ENCODE measurements at places on chromosomes 12 and 14. TPM values are rescaled to one million over a fixed set of nuclear protein-coding genes. Genes with fewer than 3 reads are reported as not detected.

DNA sequence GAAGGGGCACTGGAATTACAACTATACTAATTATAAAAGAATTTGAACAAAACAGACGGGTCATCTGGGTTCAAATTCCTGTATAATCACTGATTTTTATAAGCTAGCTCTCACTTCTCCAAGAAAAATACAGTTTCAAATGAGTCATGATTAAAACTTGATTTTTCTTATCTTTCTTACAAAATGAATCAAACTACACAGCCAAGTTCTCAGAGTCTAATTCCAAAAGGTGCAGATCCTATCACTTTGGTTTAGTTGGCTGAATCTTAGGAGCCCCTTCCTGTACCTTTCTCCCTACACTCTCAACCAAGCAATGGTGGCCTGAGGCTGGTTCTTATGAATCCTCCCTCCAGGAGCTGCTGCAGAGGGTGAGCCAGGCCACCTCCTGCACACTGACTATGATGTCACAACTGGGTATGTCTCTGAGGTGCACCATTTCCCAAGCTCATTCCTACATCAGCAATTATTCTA, 43.8 kb upstream of the BMP4 start:
- no peaks in the 10 kb centered on the region for H3K27me3 ChIP-seq
- no peak for DNase-seq
- no peaks in the 10 kb centered on the region for H3K36me3 ChIP-seq
- H3K4me1 ChIP-seq = no peaks in the 10 kb centered on the region

- no peak overlapping the region for H3K4me3 ChIP-seq
- peaks cover 6% of the 10 kb centered on the region for H3K36me3 ChIP-seq
- peaks cover 46% of the 10 kb centered on the region for H3K4me1 ChIP-seq
Observed at GRCh38 chr14:89205137-89205740, 211.8 kb downstream of the FOXN3 start.

GRCh38 chr14:52863334-52863700, 71.9 kb upstream of the GNPNAT1 start:
- no peaks in the 10 kb centered on the region for H3K27me3 ChIP-seq
- H3K27ac ChIP-seq = no peak overlapping the region
- no peak overlapping the region for H3K4me3 ChIP-seq
- no peaks in the 10 kb centered on the region for H3K4me1 ChIP-seq

- H3K27me3 ChIP-seq = peaks cover 3% of the 10 kb centered on the region
- no peaks in the 10 kb centered on the region for H3K36me3 ChIP-seq
- DNase-seq = no peak
- H3K4me3 ChIP-seq = no peak overlapping the region
- no peak overlapping the region for H3K27ac ChIP-seq
Observed at GRCh38 chr12:93461503-93461902, 5.8 kb upstream of the MRPL42 start.

GRCh38 chr12:129298921-129299320, 445.6 kb downstream of the GLT1D1 start:
- no peaks in the 10 kb centered on the region for H3K4me1 ChIP-seq
- no peak overlapping the region for H3K27ac ChIP-seq
- H3K27me3 ChIP-seq = no peaks in the 10 kb centered on the region
- H3K36me3 ChIP-seq = no peaks in the 10 kb centered on the region

DNA sequence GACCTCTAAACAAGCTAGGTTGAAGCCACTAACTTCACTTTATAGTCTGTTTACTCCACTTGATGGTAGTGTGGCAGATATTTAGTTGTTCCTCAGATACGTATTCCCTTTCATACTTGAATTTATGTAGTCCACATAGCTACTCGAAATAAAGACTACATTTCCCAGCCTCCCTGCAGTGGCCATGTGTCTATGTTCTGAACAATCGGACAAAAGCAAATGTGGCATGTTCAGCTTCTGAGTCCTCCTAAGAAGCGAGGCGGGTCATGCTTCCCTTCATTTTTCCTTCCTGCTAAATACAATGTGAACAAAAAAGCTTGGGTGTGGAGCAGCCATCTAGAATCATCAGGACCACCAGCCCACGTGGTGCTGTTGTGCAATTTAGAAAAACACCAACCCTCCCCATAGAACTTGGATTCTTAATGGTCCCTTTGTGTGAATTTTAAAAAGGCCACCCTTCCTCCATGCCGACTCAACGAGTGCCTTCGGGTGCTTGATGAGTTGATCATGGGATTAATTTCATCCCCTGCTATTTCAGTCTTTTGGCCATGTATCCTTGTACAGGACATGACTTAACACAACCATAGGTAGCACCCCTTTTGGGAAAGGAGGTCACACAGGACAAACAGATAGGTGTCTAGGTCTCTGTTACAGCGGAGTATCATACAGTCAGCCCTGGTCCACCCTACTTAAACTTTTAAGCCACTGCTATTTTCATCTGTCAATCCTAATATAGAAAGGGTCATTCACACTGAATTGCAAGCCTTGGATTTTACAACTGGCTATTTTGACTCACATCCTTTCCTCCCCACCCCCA, 60.7 kb downstream of the ZFC3H1 start:
- H3K27me3 ChIP-seq = no peaks in the 10 kb centered on the region
- peaks cover 8% of the 10 kb centered on the region for H3K36me3 ChIP-seq
- no peak overlapping the region for H3K4me3 ChIP-seq
- no peak for DNase-seq

DNA sequence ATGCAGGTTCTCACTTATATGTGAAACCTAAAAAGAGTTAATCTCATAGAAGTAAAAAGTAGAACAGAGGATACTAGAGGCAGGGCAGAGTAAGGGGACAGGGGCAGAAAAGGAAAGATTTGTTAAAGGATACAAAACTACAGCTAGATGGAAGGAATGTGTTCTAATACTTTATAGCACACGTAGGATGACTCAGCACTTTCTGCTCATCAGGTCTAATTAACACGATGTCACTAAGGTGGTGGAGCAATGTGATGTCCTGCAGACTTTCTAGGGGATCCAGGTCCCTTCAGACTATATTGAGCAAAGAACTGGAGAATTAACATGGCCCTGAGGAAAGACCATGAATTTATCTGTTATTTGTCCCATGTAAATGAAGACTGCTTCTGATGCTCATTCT, 80.8 kb upstream of the CMKLR1 start:
- no peaks in the 10 kb centered on the region for H3K27me3 ChIP-seq
- no peak overlapping the region for H3K27ac ChIP-seq
- H3K4me1 ChIP-seq = no peaks in the 10 kb centered on the region
- H3K36me3 ChIP-seq = no peaks in the 10 kb centered on the region
- no peak overlapping the region for H3K4me3 ChIP-seq

DNA sequence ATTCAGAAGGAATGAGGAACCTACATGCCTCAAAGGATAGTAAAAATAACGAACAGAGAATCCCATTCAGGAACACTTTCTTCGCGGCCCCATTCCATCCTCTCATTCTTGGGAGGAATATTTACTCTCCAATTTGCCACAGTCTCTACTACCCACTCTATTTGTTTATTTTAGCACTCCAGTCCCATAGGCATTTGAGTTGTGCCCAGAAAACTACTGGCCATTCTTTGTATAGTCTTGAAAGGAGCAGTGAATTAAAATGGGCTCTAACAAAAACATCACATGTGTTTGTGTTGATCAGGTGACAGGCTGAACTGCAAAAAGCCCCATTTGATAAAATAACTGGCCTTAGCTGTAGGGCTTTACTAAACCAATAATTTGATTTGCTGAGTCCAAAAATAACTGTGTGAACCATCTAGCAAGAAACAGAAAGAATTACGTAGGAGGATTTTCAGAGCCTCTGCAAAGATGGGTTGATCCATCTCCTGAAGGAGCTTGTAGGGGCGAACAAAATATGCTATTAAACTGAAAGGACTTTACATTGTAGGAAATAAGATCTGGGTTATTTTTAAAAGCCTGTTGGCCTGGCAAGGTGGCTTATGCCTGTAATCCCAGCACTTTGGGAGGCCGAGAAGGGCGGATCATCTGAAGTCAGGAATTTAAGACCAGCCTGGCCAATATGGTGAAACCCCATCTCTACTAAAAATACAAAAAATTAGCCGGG, 142.3 kb upstream of the CPNE8 start:
- no peaks in the 10 kb centered on the region for H3K27me3 ChIP-seq
- H3K27ac ChIP-seq = no peak overlapping the region
- no peaks in the 10 kb centered on the region for H3K36me3 ChIP-seq
- no peaks in the 10 kb centered on the region for H3K4me1 ChIP-seq

DNA sequence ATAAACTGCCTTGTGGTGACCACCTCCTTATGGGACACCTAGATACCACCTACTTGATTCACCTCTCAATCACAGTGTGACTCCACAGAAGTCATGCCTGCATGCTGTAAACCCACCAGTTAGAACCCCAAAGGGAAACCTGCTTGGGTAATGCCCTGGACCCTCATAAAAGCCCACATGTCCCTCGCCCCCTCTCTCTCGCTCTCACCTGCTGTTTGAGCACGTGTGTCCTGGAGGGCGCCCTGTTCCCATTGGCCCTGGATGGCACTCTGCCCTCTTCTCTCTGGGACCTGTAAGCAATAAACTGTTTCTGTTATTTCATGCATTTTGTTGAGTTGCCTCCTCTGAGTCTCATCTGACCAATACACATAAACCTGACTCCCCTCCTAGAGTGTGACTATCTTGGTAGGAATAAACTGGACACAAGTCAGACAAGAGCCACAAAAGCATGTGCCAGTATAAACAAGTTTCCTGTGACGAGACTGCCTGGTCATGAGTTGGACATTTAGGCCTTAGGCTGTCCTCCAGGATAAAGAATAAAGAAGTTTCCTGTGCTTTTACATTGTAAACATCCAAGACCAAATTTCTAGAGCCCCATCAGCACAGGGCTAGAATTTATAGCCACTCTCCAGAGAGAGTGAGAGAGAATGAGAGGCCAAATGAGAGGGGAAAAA, 8.6 kb downstream of the IFI27L2 start:
- H3K27ac ChIP-seq = no peak overlapping the region
- H3K27me3 ChIP-seq = peaks cover 61% of the 10 kb centered on the region
- DNase-seq = no peak

- H3K4me1 ChIP-seq = no peaks in the 10 kb centered on the region
- H3K4me3 ChIP-seq = no peak overlapping the region
- H3K27ac ChIP-seq = no peak overlapping the region
- H3K36me3 ChIP-seq = no peaks in the 10 kb centered on the region
- no peak for DNase-seq
- no peaks in the 10 kb centered on the region for H3K27me3 ChIP-seq
Observed at GRCh38 chr14:52103416-52103815, 34.6 kb upstream of the NID2 start.

GRCh38 chr14:51621654-51622053, 30.1 kb upstream of the FRMD6 start:
- H3K4me1 ChIP-seq = peaks cover 3% of the 10 kb centered on the region
- peaks cover 7% of the 10 kb centered on the region for H3K27me3 ChIP-seq
- H3K36me3 ChIP-seq = no peaks in the 10 kb centered on the region
- no peak for DNase-seq
- no peak overlapping the region for H3K27ac ChIP-seq
- H3K4me3 ChIP-seq = no peak overlapping the region

DNA sequence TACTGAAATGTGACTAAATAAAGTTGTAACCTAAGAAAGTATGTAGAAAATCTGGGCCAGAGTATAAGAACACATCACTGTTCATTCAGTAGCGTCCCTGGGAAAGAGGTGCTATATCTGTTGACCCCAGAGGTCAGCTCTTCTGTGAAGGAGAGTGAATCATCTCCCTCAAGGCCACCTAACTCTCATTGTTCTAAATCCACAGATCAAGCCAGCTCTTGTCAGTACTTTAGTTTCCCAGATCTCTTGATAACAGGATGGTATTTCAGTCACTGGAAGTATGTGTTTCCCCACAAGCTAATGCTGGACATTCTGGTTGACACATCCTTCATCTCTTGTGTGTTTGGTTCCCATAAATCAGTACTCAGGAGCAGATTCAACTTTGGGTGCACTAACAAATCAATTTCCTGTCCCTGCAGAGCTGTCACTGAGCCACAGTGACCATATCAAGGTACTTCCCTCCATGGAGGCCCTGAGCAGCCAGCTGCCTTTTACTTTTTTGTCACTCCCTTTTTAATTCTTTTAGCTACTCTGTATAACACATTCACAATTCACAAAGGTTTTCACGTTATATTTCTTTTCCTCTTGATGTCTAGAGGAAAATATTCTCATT, 7.8 kb downstream of the KRT1 start:
- no peaks in the 10 kb centered on the region for H3K36me3 ChIP-seq
- no peak overlapping the region for H3K4me3 ChIP-seq
- H3K27me3 ChIP-seq = peaks cover 25% of the 10 kb centered on the region
- no peaks in the 10 kb centered on the region for H3K4me1 ChIP-seq

DNA sequence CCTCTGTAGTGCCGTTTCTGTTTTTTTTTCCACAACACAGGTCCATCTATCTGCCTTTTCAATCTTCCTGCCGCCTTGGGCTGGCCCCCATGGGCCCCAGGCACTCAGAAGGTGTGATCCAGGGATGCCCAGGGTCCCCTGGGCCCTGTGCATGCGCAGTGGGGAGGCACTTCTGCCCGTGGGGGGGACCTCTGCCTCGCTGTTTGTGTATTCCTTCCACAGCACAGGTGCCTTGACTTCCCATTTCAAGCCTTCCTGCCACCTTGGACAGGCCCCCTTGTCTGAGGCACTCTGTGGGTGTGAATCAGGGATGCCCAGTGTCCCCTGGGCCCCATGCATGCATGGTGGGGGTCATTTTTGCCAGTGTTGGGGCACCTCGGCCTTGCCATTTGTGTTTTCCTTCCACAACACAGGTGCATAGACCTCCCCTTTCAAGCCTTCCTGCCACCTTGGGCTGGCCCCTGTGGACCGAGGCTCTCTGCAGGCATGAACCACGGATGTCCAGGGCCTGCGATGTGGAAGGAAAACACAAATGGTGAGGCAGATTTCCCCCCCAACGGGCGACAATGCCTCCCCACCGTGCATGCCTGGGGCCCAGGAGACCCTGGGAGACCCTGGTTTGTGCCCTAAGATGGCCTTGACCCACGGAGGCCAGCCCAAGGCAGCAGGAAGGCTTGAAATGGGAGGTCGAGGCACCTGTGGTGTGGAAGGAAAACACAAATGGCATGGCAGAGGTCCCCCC, 366.5 kb downstream of the ALG10 start:
- H3K4me3 ChIP-seq = no peak overlapping the region
- DNase-seq = no peak
- H3K27me3 ChIP-seq = no peaks in the 10 kb centered on the region
- no peaks in the 10 kb centered on the region for H3K4me1 ChIP-seq
- no peak overlapping the region for H3K27ac ChIP-seq

- H3K36me3 ChIP-seq = peaks cover 3% of the 10 kb centered on the region
- peaks cover 18% of the 10 kb centered on the region for H3K4me1 ChIP-seq
- no peak for DNase-seq
- H3K27me3 ChIP-seq = no peaks in the 10 kb centered on the region
- no peak overlapping the region for H3K27ac ChIP-seq
- H3K4me3 ChIP-seq = no peak overlapping the region
Observed at GRCh38 chr12:116958402-116959197, 47.9 kb downstream of the FBXW8 start.

DNA sequence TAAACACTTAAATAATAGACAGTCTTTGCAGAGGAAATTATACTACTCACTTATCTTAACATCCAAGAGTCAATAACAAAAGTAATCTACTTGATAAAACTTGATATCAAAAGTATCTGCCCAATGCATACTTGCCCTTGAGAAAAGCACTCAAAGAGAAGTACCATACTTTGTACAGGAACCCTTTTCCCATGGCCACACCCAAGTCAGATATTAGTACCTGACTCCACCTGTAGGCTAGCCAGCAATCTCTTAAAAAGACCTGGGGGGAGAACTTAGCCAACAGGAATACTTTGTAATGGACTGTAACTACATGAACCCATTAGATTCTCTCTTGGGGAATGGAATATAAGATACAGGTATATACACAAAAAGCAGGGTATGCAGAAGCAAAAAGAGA, 99.6 kb upstream of the HECTD1 start:
- no peak for DNase-seq
- no peak overlapping the region for H3K4me3 ChIP-seq
- no peaks in the 10 kb centered on the region for H3K27me3 ChIP-seq
- no peaks in the 10 kb centered on the region for H3K4me1 ChIP-seq
- peaks cover 29% of the 10 kb centered on the region for H3K36me3 ChIP-seq

OR4E2 gene
- polyA plus RNA-seq = not detected

CLEC6A gene
- not detected for polyA plus RNA-seq

BHLHE41 gene
- 5.7 TPM for polyA plus RNA-seq

HOXC12 gene
- not detected for polyA plus RNA-seq

PZP gene
- polyA plus RNA-seq = not detected

GPR137C gene
- not detected for polyA plus RNA-seq

VRTN gene
- not detected for polyA plus RNA-seq
